Stimulated activated CD4-positive, alpha-beta T cell treated with anti-CD3 and anti-CD28 coated beads, Interleukin-12 subunit alpha, Interleukin-12 subunit beta, amount 100 ng/mL, for 4 hours (primary cell): ENCODE measurements at places on chromosomes 6 and 20.

DNA sequence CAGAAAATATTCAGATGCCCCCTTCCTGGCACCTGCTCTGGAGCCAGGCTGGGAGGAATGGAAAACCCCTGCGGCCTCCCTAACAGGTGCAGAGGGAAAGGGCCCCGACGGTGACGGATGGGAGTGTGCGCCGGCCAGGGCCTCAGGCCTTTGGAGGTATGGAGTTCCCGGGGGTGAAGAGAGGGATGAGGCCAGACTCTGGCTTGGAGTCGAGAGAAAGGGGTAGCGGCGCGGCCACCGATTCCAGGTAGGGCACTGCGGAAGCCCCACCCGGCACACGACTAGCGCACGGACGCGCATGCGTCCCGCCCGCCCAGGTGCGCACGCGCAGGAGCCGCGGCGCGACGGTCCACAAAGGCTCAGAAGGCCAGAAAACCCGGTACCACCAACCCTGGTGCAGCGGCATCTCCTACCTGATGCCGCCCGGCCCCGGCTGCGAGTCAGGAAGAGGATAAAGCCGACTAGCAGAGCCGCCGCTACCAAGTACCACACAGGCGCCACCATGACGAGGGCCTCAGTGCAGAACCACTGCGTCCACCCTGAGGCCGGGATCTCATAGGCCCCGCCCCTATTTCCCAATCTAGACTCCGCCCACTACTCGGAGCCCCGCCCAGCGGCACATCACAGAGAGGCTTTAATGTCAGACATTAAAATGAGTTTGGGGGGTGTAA is at the start of gene DDRGK1:
Gene DDRGK1, minus strand, starts transcription at position 559 of the 671 bp plus-strand sequence. Its CDS starts 55 bp downstream, at position 504.
- DNase-seq, result peak; percentile 91

GRCh38 chr6:23656255-23657194 is 469.5 kb upstream of the NRSN1 start:
- no peak for DNase-seq

DNA sequence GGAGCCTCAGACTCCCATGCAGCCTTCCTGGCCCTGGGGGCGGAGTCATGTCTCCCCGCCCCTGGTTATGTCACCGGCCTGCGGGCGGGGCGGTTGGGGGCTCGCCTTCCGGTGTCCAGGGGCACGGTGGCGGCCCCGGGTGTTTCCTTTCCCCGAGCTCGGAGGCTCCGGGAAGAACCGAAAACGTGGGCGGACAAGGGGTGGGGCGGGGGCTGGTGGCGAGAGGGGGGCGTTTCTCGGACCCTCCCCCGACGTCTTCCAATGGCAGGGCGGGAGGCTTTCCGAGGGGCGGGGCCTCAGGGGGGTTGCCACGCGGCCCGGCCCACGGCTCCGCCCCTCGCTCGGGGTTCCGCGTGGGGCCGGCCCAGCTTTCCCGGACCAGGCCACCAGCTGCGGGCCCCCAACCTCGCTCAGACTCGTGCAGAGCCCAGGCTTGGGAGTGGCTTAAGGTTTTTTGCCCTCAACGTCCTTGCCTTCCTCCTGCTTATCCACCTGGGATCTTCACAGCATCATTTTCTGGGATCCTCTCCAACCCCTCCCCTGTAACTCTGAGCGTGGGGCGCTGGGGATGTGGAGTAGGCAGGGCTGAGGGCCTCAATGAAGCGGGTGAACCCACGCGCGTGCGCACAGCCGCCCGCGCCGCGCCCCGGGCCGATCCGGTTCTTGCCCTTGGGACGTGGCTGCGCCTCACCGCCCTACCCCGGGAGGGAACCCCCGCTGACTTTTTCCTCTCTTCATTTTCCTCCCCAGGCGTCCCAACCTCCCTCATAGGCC is 2.1 kb upstream of the NRN1 start:
- DNase-seq, result peak; percentile 55

DNA sequence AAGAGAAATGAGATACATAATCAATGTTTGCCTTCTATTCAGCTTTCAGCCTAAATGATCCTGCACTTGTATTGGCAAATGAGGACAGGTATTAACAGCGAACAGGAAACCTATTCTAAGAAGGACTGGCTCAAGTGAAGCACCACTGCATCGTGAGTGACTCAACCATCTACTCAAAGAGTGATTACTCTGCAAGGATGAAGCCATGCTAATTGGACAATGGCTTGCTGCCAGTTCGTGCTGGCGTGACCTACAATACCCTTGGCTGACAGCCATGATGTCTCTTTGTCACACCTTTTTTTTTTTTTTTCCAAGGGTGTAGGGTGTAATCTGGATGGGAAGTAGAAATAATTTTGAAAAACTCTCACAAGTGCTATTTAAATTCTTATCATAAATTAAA is 104.9 kb downstream of the GJA10 start:
- no peak for DNase-seq

DNA sequence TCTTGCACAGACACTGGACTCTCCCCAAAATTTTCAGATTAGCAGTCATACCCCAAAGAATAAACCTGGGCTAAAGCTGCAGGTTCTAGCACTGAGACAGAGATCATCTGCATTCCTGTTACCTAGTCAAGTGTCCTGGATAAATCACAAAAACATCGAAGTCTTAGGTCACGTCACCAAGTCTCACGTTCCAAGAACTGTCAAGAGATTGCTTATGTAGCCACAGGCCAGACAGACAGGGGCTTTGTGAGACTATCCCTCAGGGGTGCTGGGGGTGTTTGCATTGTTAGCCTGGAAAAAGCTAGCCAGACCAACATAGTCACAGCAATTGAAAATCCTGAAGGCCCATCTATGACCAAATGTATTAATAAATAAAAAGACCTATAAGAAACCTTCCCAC is 243.1 kb upstream of the PREP start:
- DNase-seq, result no peak

DNA sequence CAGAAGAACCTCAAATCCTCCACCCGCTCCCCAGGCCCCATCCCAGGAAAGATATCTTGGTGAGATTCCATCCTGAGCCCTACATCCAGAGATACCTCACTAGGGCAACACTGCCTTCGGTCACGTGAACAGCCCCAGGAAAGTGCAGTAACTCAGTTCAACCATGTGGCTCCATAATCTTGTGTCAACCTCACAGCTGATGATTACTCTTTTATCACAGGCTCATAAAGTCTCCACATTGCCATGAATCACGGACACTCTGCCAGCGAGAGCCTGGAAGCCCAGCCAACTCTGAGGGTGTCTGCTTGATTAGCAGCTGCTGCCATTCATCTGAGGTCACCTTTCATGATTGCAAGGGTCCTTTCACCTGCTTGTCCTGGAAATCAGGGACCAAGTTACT is 175.8 kb upstream of the LRFN2 start:
- no peak for DNase-seq

DNA sequence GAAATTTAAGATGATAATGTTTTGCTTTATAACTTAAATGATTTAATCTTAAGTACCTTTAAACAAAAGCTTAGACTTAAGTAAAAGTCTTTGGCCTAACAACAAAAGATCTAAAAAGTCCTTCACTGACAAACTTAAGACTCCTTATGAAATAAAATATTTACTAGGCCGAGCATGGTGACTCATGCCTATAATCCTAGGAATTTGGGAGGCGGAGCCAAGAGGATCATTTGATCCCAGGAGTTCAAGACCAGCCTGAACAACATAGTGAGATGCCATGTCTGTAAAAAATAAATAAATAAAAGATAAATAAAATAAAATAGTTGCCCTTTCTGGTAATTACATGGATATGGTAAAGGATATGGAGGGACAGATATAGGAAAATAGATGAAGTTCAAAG is 12.4 kb downstream of the KATNA1 start:
- DNase-seq, result no peak

- DNase-seq, result no peak
Observed at GRCh38 chr6:125375821-125376220, 74.1 kb upstream of the HDDC2 start.
